ENCODE measurements at places on chromosomes 12 and 14. TPM values are rescaled to one million over a fixed set of nuclear protein-coding genes. Genes with fewer than 3 reads are reported as not detected.
A peak's percentile ranks its signal among the peaks of the same experiment; 100 is the strongest.

DNA sequence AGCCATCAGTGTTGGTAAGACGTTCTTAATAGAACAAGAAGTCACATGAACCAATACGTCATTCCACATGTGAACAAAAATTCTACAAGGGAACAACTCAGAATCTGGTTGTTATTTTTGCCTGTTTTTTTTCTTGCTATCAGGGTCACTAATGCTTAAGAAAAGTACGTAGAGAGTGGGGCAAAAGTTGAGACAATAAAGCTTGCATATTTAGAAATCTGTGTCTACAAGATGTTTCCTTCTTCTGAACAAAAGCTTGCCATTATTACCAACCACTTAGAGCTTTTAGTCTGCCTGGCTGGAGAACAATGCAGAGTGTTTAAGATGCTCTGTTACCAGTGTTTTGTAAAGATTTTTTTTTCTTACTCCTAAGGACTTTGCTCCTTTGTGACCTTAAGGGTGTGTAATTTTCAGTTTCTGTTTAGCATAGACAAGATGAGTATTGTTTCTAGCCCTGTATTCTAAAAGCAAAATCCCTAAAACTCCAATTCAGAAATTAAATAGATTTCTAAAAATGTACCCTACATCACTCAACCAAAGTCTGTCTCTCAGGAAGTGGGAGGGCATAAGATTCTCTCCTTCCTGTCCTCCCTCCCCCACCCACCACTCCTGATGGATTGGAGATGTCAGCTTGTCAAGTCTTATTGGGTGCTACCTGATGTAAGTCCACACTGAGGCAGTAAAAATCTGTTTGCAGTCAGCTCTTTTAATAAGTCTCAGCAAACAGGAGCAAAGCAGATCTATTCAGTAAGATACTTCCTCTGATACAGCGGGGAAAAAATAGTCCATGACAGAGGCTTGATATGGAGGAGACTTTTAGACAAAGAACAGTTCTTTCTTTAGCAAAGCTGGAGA lies 267.6 kb downstream of the GRIN2B start:
- no peak for DNase-seq

The GSC gene
- 11.0 TPM for total RNA-seq

GRCh38 chr14:104441275-104442106 lies 138.1 kb upstream of the C14orf180 start:
- no peak for DNase-seq

The AKAP6 gene
- total RNA-seq = 2.1 TPM

The RFX4 gene
- not detected for total RNA-seq

- no peak for DNase-seq
Measured at GRCh38 chr12:31726575-31726974, 2.2 kb downstream of the AMN1 start.

The TPPP2 gene
- not detected for total RNA-seq

The MIPOL1 gene
- 28.0 TPM for total RNA-seq

DNA sequence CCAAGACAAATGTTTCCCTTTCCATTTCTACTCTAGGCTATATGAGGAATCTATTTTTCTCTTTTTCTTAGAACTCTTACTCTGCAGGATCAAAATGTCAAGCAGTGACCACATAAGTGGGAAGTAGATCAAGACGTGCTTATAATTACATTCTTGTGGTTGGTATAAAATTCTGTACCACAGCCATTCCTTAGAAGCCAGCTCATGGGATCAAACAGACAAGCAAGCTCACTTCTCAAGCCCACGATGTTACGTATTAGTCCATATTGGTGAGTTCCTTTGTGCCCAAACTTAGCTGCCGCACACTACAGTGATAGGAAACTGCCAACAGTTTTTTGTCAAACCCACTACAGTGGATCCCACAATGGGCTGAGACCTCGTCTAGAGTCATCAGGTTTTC lies 53.4 kb downstream of the IFNG start:
- DNase-seq = peak; percentile 76

GRCh38 chr12:40344312-40344711 lies 119.5 kb downstream of the LRRK2 start:
- no peak for DNase-seq

The NEUROD4 gene
- total RNA-seq = not detected

The C12orf54 gene
- total RNA-seq = not detected

The NTF3 gene
- 12.7 TPM for total RNA-seq

- no peak for DNase-seq
Measured at GRCh38 chr12:97760601-97761000, 298.0 kb downstream of the RMST start.

The RASSF9 gene
- total RNA-seq = 0.34 TPM

Data from Daoy (cell line).